Stimulated activated CD8-positive, alpha-beta memory T cell treated with anti-CD3 and anti-CD28 coated beads, Interleukin-7, amount 100 ng/mL, for 1 hour (primary cell): ENCODE measurements at places on chromosomes 4 and X.

- no peak for DNase-seq
Observed at GRCh38 chr4:140298001-140298400, 75.4 kb upstream of the SCOC start.

GRCh38 chr4:94660614-94661013 lies 97.1 kb upstream of the BMPR1B start:
- no peak for DNase-seq

- no peak for DNase-seq
Observed at GRCh38 chr4:155820887-155821518, 45.1 kb downstream of the ASIC5 start.

DNA sequence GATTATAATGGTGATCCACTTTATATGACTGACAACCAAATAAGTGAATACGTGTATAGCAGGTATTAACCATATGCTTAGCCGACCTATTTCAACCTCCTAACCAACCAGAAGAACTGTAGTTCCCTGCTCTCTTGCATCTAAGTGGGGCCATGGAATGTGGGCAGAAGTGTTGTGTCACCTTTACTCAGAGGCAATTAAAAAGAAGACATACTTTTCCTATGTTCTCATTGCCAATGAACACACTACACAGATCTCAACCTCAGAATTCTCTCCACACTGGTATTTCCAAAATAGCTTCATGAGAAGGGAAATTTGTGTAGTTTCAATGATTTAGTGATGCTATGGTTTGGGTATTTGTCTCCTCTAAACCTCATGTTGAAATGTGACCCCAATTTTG lies 3.2 kb upstream of the NFKB1 start:
- DNase-seq, result no peak

- DNase-seq, result no peak
Observed at GRCh38 chr4:170697845-170698244, 608.1 kb upstream of the AADAT start.

DNA sequence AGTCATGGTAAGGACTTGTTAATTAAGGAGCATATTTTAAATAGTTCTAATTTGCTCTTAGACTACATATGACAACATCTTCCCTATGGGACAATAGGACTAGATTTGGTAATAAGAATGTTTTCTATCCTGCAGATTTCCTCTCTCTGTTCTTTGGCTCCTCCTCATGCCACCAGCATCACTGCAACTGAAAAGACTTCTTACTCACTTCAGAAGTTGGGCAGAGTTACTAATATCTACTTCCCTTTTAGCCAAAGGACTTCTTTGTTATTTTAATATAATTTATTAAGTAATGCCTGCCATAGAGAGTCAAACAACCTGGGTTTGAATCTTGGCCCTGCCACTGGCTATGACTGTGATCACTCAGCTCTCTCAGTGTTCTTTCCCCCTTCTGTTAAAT lies 16.4 kb downstream of the MMAA start:
- DNase-seq, result no peak

GRCh38 chr4:37825968-37826294 lies 555 bp upstream of the PGM2 start:
- no peak for DNase-seq

GRCh38 chr4:113419631-113420030 lies 341.9 kb downstream of the CAMK2D start:
- DNase-seq, result no peak

DNA sequence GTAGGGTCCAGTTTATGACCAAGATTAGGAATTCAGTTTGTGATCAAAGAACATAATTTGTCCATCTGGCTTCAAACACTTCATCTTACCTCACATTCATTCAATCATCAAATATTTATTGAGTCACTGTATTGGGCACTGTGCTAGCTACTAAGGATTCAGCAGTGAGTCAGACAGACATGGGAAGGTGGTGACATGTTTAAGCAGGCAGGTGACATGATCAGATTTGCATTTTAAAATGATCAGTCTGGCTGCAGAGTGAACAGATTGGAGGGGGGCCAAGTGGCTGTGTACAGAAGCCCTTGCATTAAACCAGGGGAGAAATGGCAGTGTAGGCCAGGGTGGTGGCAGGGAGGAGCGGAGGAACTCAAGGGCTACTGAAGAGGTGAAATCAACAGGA lies 25.1 kb upstream of the APLN start:
- DNase-seq, result no peak

- no peak for DNase-seq
Observed at GRCh38 chr4:127400731-127401346, 231.9 kb upstream of the INTU start.

DNA sequence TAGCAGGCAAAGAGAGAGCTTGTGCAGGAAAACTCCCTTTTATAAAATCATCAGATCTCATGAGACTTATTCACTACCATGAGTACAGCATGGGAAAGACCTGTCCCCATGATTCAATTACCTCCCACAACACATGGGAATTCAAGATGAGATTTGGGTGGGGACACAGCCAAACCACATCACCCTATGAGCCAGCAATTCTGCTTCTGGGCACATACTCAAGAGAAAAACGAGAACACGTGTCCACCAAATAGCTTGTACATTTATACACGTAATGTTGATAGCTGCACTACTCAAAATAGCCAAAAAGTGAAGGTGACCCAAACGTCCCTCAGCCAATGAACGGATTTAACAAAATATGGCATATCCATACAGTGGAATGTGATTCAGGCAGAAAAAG lies 94.5 kb upstream of the DHRSX start:
- no peak for DNase-seq

GRCh38 chr4:6641164-6641970 lies 882 bp downstream of the MRFAP1 start:
- peak; percentile 23 for DNase-seq

- peak; percentile 16 for DNase-seq
Observed at GRCh38 chr4:26319949-26320537, 771 bp upstream of the RBPJ start.

DNA sequence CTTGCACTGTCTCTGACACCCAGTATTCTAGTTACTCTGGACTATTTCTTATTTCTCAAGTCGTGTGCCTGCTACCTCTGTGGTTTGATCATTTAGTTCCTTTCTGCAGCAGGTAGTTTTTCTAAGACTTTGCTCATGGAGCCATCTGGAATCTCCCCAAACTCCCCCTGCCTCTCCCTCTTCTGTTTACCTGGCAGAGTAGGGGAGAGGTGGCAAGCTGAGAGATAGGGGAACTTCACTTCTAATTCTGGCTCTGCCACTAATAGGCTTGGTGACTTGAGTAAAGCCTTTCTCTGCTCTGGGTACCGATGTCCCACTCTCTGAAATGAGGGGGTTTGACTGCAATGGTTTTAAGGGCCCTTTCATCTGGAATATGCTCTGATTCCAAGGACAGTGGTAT lies 141.3 kb downstream of the CPEB2 start:
- DNase-seq, result no peak

- DNase-seq, result no peak
Observed at GRCh38 chrX:39762266-39762841, 335.4 kb downstream of the BCOR start.

GRCh38 chr4:151690164-151690870 lies 70.5 kb downstream of the GATB start:
- DNase-seq, result no peak

GRCh38 chr4:153789741-153790499 lies 1.0 kb upstream of the SFRP2 start:
- DNase-seq, result no peak

DNA sequence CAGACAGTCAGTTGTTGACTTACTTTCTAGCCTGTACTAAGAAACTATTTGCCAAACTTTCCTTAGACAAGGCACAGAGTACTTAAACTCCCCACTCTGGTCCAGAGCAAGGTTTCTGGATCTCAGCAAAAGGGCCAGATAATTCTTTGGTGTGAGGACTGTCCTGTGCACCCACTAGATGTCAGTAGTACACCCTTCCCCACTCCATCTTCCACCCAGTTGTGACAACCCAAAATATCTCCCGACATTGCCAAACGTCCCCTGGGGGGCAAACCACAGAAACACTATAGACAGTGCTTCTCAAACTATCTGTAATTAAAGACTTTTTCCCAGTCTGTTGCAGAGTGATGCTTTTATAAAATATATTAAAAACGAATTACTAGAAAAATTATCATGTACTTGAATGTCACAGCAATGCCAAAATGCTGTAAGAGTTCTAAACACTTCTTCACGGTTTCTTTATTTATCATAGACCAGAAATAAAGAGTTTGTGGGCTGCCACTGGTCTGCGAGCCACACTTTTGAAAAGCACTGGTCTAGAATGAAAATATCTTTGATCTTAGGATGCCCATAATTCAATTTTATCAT lies 203.5 kb downstream of the PRDM5 start:
- no peak for DNase-seq

DNA sequence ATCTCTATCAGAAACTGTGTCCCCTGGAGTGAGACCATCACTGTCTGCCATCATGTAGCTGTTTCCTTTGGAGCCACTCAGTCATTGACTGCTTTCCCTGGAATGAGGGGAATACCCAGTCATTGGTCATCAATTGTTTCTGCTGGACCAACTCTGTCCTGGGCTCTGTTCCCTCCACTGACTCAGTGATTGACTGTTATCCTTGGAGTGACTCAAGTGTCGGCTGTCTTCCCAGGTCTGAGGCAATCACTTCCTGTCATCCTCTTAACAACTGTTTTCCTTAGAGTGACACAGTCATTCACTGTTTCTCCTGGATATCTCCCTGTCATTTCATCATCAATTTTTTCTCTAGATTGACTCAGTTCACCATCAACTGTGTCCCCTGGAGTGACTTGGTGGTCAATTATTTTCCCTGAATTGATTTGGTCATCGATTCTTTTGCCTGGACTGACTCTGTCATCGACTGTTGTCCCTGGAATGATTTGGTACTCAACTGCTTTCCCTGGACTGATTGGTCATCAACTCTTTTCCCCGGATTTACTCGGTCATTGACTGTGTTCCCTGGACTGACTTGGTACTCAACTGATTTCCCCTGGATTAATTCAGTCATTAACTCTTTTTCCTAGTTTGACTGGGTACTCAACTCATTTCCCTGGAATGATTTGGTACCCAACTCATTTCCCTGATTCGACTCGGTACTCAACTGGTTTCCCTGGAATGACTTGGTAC lies 327.9 kb upstream of the VCX start:
- DNase-seq, result no peak
